MCF 10A (cell line): ENCODE measurements at places on chromosomes 12 and 14. TPM values are rescaled to one million over a fixed set of nuclear protein-coding genes. Genes with fewer than 3 reads are reported as not detected.

DNA sequence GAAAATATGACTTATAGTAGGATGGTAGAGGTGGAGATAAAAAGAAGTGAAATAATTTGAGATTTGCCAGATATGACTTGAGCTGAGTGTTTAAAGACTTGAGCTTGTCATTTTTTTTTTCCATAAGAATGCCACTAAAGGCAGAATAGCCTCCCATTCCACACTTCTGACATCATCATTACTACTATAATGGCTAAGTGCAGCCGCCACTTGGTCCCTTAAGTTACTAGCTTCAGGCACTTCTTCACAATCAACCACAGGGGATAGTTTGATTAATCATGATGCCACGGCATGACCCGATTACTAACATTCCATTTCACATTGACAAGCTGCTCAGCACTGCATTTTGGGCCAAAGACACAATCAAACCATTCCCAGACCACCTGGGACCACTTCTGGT, 127.9 kb downstream of the EFCAB11 start:
- H3K27ac ChIP-seq, result no peak overlapping the region
- no peaks in the 10 kb centered on the region for H3K27me3 ChIP-seq
- H3K4me1 ChIP-seq, result no peaks in the 10 kb centered on the region

GRCh38 chr14:96911499-96912149, 114.4 kb downstream of the VRK1 start:
- peaks cover 7% of the 10 kb centered on the region for H3K36me3 ChIP-seq
- no peaks in the 10 kb centered on the region for H3K4me1 ChIP-seq
- no peak overlapping the region for H3K27ac ChIP-seq
- H3K4me3 ChIP-seq, result no peak overlapping the region
- no peaks in the 10 kb centered on the region for H3K27me3 ChIP-seq

DNA sequence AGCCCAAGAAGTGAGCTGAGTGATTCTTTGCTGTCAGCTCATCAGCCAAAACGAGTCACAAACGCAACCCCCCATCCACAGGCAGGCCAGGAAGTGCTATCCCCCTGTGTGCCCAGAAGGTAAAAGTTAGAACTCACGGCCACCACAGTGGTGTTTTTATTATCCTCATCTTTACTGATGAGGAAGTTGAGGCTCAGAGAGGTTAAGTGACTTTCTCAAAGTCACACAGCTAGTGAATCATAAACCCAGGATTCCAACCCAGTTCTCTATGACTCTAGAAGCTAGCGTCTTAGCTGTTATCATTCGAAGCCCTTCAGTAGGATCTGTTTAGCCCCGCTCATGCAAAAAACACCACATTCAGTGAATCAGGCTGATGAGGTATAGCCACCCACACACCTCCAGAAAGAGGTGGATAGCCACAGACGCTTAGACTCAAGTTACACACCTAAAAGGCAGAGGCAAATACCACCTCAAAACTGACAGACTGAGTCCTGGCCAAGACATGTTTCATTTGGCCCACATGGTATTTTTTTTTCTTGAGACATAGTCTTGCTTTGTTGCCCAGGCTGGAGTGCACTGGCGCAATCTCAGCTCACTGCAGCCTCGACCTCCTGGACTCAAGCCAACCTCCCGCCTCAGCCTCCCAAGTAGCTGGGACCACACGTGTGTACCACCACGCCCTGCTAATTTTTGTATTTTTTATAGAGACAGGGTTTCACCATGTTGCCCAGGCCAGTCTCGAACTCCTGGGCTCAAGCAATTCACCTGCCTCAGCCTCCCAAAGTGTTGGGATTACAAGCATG, 100.7 kb downstream of the SCARB1 start:
- peak overlapping the region; percentile 54 for H3K27ac ChIP-seq
- DNase-seq, result peak; percentile 83
- no peaks in the 10 kb centered on the region for H3K36me3 ChIP-seq
- no peaks in the 10 kb centered on the region for H3K27me3 ChIP-seq
- peaks cover 23% of the 10 kb centered on the region for H3K4me1 ChIP-seq

GRCh38 chr12:81942594-81942993, 183.4 kb upstream of the PPFIA2 start:
- H3K36me3 ChIP-seq, result peaks cover 6% of the 10 kb centered on the region
- no peaks in the 10 kb centered on the region for H3K27me3 ChIP-seq
- no peaks in the 10 kb centered on the region for H3K4me1 ChIP-seq
- no peak overlapping the region for H3K27ac ChIP-seq
- H3K4me3 ChIP-seq, result no peak overlapping the region
- no peak for DNase-seq

DNA sequence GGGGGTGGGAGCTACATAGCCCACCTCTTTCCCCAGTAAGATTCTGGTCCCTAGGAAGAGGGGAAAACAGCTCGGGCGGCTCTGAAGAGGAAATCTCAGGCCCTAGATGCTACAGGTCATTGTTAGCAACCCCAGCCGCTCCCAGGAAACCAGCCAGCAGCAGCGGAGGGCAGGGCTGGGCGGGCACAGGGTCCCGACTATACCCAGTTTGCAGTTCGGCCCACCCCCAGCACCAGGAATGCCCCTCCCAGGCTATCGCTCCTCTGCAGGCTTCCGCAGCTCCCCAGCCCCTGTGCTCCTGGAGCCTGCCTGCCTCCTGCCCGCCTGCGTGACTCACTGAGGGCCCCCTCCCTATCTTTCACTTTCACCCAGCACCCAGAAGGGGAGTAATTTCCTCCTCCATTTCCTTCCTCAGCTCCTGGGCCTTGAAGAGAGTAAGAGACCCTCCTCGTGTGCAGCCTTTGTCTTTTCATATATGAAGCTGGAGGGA, 27.2 kb upstream of the PNMA1 start:
- H3K27ac ChIP-seq, result peak overlapping the region; percentile 92
- peak; percentile 84 for DNase-seq
- H3K4me1 ChIP-seq, result peaks cover 55% of the 10 kb centered on the region
- peak overlapping the region; percentile 65 for H3K4me3 ChIP-seq

DNA sequence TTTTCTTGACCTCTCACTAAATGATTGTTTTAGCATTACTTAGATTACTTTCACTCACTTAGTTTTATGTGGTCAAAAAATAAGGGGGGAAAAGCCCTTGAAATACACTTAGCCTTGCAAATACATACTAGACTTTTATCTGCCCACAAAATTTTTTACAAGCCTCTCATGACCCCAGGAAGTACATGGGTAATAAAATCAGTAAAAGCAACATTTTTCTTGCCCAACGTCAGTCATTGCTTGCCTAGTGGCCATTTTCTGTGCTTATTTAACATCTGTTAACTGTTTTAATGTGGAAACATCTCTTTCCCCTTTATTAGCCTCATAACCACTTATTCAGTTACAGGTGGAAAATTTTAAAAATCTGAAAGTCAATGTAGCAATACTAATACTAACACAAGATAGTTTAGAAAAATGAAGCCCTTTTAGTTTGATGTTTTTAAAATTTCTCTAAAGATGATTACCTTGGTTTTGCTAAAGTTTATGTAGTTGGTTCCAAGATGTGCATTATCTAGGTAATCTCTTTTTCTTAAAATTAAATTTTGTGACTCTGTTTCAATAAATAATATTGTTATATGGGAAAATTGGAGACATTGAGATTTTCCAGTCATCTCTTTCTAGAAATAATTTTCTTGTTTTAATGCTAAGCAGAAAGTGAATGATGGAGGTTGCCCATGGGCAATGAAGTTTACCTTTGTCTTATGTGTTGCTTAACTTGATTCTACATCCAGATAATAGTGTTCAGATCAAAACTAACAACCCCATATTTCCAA, 175.5 kb downstream of the TMTC2 start:
- H3K4me1 ChIP-seq, result no peaks in the 10 kb centered on the region
- no peaks in the 10 kb centered on the region for H3K36me3 ChIP-seq
- no peak overlapping the region for H3K27ac ChIP-seq
- H3K4me3 ChIP-seq, result no peak overlapping the region
- no peaks in the 10 kb centered on the region for H3K27me3 ChIP-seq
- no peak for DNase-seq

- peaks cover 52% of the 10 kb centered on the region for H3K27me3 ChIP-seq
- H3K27ac ChIP-seq, result no peak overlapping the region
- H3K4me1 ChIP-seq, result peaks cover 5% of the 10 kb centered on the region
- H3K4me3 ChIP-seq, result no peak overlapping the region
Measured at GRCh38 chr14:26928019-26928418, 330.2 kb upstream of the NOVA1 start.

- peaks cover 5% of the 10 kb centered on the region for H3K36me3 ChIP-seq
- no peaks in the 10 kb centered on the region for H3K27me3 ChIP-seq
- no peak for DNase-seq
- H3K27ac ChIP-seq, result no peak overlapping the region
- H3K4me3 ChIP-seq, result no peak overlapping the region
Measured at GRCh38 chr14:64641760-64642159, 62.5 kb upstream of the PLEKHG3 start.

DNA sequence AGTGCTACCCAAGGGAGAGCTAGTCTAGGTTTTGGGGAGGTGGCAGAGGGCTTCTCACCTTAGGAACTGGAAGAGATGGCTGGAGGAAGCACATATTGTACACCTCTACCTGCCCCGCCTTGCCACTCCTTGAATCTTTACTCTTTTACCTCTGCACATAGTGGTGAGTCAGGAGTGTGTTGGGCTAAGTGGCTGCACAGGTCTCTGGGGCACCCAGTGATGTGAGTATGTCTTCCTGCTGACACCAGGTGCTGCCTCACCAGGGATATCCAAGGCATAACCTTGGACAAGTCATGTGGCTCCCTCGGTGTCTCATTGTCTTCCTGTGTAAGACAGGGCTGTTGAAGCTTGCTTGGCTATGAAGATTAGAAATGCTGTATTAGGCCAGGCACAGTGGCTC, 19.8 kb upstream of the CABP1 start:
- DNase-seq, result peak; percentile 19
- no peak overlapping the region for H3K27ac ChIP-seq
- H3K4me1 ChIP-seq, result no peaks in the 10 kb centered on the region
- H3K36me3 ChIP-seq, result no peaks in the 10 kb centered on the region

GRCh38 chr12:128033473-128033872, 233.5 kb upstream of the TMEM132C start:
- no peaks in the 10 kb centered on the region for H3K4me1 ChIP-seq
- H3K27ac ChIP-seq, result no peak overlapping the region
- DNase-seq, result no peak
- no peaks in the 10 kb centered on the region for H3K27me3 ChIP-seq
- no peak overlapping the region for H3K4me3 ChIP-seq
- no peaks in the 10 kb centered on the region for H3K36me3 ChIP-seq

GRCh38 chr12:88516811-88517210, 63.5 kb downstream of the KITLG start:
- peak; percentile 30 for DNase-seq
- no peak overlapping the region for H3K4me3 ChIP-seq
- H3K27ac ChIP-seq, result no peak overlapping the region
- H3K36me3 ChIP-seq, result peaks cover 7% of the 10 kb centered on the region

DNA sequence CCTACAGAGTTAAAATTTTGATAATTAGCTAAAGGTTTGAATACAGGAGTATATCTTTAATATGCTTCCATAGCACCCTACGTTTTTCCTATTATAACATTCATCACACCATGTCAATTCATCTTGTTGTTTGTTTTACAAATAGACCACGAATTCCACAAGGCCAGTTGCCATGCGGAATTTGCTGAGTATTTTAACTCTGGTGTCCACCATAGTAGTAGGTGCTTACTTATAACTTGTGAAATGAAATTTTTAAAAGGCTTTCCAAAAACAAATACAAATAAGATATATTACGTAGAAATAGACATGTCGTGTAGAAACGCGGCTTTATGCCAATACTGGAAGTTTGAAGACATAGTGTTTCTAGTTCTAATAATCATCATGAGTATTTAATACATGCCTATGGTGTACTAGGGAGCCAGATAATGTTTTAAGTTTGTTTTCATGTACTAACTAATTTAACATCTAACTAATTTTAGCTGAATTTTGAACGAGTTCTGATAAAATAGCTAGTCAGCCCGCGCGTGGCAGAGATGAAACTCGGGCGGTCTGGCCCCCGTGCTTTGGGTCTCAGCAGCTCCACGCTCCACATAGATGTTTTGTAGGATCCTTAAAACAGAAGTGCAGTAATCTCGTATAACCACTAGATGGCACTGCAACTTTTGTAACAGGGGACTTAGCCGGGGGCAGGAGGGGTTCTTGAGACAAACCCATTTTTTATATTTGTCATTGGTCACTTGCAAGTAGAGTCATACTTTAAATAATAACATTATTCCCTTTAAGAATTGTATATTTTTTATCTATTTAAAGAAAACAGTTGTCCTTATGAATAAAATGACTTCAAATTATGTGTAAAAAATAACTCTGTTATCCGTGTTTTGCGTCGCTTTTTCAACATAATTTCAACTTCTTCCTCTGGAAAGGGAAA, 10.2 kb downstream of the CD69 start:
- peaks cover 32% of the 10 kb centered on the region for H3K27me3 ChIP-seq
- H3K36me3 ChIP-seq, result no peaks in the 10 kb centered on the region
- peak; percentile 70 for DNase-seq
- H3K4me3 ChIP-seq, result no peak overlapping the region
- H3K4me1 ChIP-seq, result no peaks in the 10 kb centered on the region

GRCh38 chr14:58656671-58657411, 19.1 kb downstream of the DACT1 start:
- H3K27me3 ChIP-seq, result peaks cover 26% of the 10 kb centered on the region
- no peaks in the 10 kb centered on the region for H3K36me3 ChIP-seq
- H3K4me3 ChIP-seq, result no peak overlapping the region
- no peaks in the 10 kb centered on the region for H3K4me1 ChIP-seq
- DNase-seq, result no peak
- H3K27ac ChIP-seq, result no peak overlapping the region

GRCh38 chr12:52531566-52532300, 11.5 kb upstream of the KRT5 start:
- H3K36me3 ChIP-seq, result no peaks in the 10 kb centered on the region
- no peaks in the 10 kb centered on the region for H3K27me3 ChIP-seq
- no peak overlapping the region for H3K4me3 ChIP-seq
- peak overlapping the region; percentile 73 for H3K27ac ChIP-seq

- peak overlapping the region; percentile 73 for H3K27ac ChIP-seq
- H3K4me3 ChIP-seq, result peak overlapping the region; percentile 84
- H3K36me3 ChIP-seq, result peaks cover 5% of the 10 kb centered on the region
Measured at GRCh38 chr14:50232276-50232642, 881 bp upstream of the SOS2 start.

DNA sequence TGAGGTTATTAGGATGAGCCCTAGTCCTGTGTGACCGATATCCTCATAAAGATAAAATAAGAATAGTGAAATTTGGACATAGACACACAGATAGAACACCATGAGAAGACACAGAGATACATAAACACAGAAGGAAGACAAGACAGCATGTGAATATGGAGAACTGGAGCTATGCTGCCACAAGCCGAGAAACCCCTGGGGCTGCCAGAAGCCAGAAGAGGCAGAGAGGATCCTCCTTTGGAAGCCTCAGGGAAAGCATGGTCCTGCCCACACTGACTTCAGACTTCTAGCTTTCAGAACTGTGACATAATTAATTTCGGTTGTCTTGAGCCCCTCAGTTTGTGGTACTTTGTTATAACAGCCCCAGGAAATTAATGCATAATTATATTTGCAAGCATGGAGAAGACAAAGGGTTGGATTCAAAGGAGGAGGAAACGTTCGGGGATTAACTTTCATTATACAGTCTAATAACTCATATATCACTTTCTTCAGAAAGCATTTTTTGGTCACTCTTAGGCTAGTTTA, 1501.8 kb upstream of the FLRT2 start:
- no peak for DNase-seq
- H3K27ac ChIP-seq, result no peak overlapping the region
- no peaks in the 10 kb centered on the region for H3K4me1 ChIP-seq
- no peaks in the 10 kb centered on the region for H3K27me3 ChIP-seq

TAS2R42 gene
- total RNA-seq, result not detected in 2 replicates

LMNTD1 gene
- not detected in 2 replicates for total RNA-seq

BHLHE41 gene
- 1.1 and 3.4 TPM in 2 replicates for total RNA-seq

PGF gene
- 1.3 and 2.1 TPM in 2 replicates for total RNA-seq

MYL6 gene
- 716 and 997 TPM in 2 replicates for total RNA-seq

KRT5 gene
- 1,273 and 3,552 TPM in 2 replicates for total RNA-seq

ZC2HC1C gene
- total RNA-seq, result 1.3 and 2.2 TPM in 2 replicates

NDRG2 gene
- total RNA-seq, result 0.81 and 0.82 TPM in 2 replicates

OR11H12 gene
- not detected in 2 replicates for total RNA-seq
